Activated CD8-positive, alpha-beta memory T cell treated with anti-CD3 and anti-CD28 coated beads, Interleukin-2, amount 10 ng/mL, durations not matched to agents 7 days and 5 days (primary cell): ENCODE measurements at places on chromosomes 11 and 22. TPM values are rescaled to one million over a fixed set of nuclear protein-coding genes. Genes with fewer than 3 reads are reported as not detected.
A peak's percentile ranks its signal among the peaks of the same experiment; 100 is the strongest.

DNA sequence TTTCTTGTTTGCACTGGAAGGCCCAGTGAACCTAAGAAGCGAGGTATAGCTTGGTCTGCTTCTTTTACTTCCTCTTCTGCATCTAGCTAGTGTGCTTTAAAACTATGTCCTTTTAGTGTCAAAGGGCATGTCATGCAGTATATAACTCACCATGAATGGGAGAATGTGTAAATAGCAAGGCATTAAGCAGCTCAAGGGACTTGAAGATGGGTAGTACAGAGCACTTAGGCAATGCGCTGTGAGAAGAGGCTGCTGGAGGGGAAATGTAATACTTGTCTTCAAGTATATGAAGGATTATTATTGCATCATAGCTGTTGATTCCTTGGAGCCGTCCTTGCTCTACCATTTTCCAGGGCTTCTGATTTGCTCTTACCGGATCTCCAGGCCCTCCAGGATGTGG lies 7.6 kb downstream of the MAML2 start:
- peaks cover 27% of the 10 kb centered on the region for H3K36me3 ChIP-seq
- no peak overlapping the region for H3K27ac ChIP-seq
- DNase-seq = no peak
- peaks cover 77% of the 10 kb centered on the region for H3K4me1 ChIP-seq

GRCh38 chr11:77172666-77172982 lies 44.6 kb downstream of the MYO7A start:
- H3K27ac ChIP-seq = no peak overlapping the region
- DNase-seq = no peak
- no peak overlapping the region for H3K4me3 ChIP-seq
- peaks cover 1% of the 10 kb centered on the region for H3K4me1 ChIP-seq
- no peaks in the 10 kb centered on the region for H3K27me3 ChIP-seq
- no peaks in the 10 kb centered on the region for H3K36me3 ChIP-seq

GRCh38 chr11:33829430-33830141 lies 55.3 kb upstream of the FBXO3 start:
- no peaks in the 10 kb centered on the region for H3K36me3 ChIP-seq
- no peak overlapping the region for H3K27ac ChIP-seq
- H3K4me1 ChIP-seq = peaks cover 6% of the 10 kb centered on the region
- peak; percentile 76 for DNase-seq
- H3K4me3 ChIP-seq = peak overlapping the region; percentile 3
- peaks cover 61% of the 10 kb centered on the region for H3K27me3 ChIP-seq

GRCh38 chr11:44952082-44952481 lies 1.4 kb upstream of the TP53I11 start:
- H3K36me3 ChIP-seq = no peaks in the 10 kb centered on the region
- peaks cover 24% of the 10 kb centered on the region for H3K27me3 ChIP-seq
- H3K4me3 ChIP-seq = no peak overlapping the region
- no peak overlapping the region for H3K27ac ChIP-seq
- peaks cover 15% of the 10 kb centered on the region for H3K4me1 ChIP-seq
- no peak for DNase-seq

- DNase-seq = no peak
- H3K27me3 ChIP-seq = no peaks in the 10 kb centered on the region
- no peaks in the 10 kb centered on the region for H3K4me1 ChIP-seq
- H3K27ac ChIP-seq = no peak overlapping the region
- no peaks in the 10 kb centered on the region for H3K36me3 ChIP-seq
These were observed 402.3 kb downstream of the BRD1 start for GRCh38 chr22:49425356-49425755.

- H3K36me3 ChIP-seq = peaks cover 3% of the 10 kb centered on the region
- no peaks in the 10 kb centered on the region for H3K4me1 ChIP-seq
- H3K27me3 ChIP-seq = peaks cover 31% of the 10 kb centered on the region
- H3K27ac ChIP-seq = no peak overlapping the region
These were observed 8.0 kb upstream of the TOLLIP start for GRCh38 chr11:1317432-1317831.

- no peak overlapping the region for H3K27ac ChIP-seq
- peaks cover 25% of the 10 kb centered on the region for H3K36me3 ChIP-seq
- H3K27me3 ChIP-seq = no peaks in the 10 kb centered on the region
- H3K4me1 ChIP-seq = peaks cover 35% of the 10 kb centered on the region
These were observed 651 bp upstream of the C11orf42 start for GRCh38 chr11:6204706-6205105.

DNA sequence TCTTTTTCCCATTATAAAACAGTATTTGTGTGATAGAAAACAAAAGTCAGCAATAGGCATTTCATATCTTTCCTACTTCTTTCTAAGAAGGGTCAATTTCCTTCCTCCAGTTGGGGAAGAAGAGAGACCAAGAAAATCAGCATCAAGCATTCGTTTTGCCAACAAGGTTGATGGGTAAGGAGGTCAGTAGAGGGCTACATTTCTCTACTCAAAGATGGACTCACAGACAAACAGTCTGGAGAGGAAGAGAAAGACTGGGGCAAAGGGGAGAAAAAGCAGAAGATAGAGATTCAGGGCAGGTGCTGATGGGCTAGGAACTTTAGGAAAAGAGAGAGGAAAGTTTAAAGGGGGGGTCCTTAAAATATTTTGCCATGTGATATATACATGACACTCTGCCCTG lies 8.6 kb upstream of the MTNR1B start:
- no peaks in the 10 kb centered on the region for H3K4me1 ChIP-seq
- no peak overlapping the region for H3K4me3 ChIP-seq
- H3K27me3 ChIP-seq = no peaks in the 10 kb centered on the region
- no peak overlapping the region for H3K27ac ChIP-seq
- H3K36me3 ChIP-seq = no peaks in the 10 kb centered on the region
- DNase-seq = no peak

DNA sequence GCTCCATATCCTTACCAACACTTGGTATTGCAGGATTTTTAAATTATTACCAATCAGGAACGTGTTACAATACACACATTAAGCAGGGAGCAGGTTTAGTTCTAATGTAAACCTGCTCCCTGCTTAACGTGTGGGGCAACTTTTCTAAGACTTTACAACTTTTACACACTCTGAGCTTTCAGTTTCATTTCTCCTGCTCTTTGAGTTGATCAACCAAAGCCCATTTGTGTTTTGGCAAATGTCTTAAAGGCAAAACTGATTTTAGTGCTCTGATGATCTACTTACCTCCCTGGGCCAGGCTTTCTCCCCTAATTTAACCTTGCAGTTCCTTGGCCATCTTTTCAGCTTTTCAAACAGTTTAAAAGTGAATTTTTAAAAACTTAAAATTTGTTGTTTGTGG lies 70.9 kb downstream of the ZBTB44 start:
- H3K4me1 ChIP-seq = peaks cover 34% of the 10 kb centered on the region
- no peak for DNase-seq
- H3K36me3 ChIP-seq = peaks cover 26% of the 10 kb centered on the region
- no peaks in the 10 kb centered on the region for H3K27me3 ChIP-seq
- peak overlapping the region; percentile 90 for H3K27ac ChIP-seq

- H3K27me3 ChIP-seq = peaks cover 23% of the 10 kb centered on the region
- H3K36me3 ChIP-seq = peaks cover 7% of the 10 kb centered on the region
- DNase-seq = no peak
- H3K27ac ChIP-seq = no peak overlapping the region
- no peak overlapping the region for H3K4me3 ChIP-seq
- peaks cover 13% of the 10 kb centered on the region for H3K4me1 ChIP-seq
These were observed 7.6 kb downstream of the KLHL35 start for GRCh38 chr11:75425422-75425821.

- H3K4me1 ChIP-seq = peaks cover 5% of the 10 kb centered on the region
- DNase-seq = no peak
- H3K4me3 ChIP-seq = no peak overlapping the region
- H3K27ac ChIP-seq = no peak overlapping the region
These were observed 24.7 kb downstream of the TPCN2 start for GRCh38 chr11:69073469-69073868.

DNA sequence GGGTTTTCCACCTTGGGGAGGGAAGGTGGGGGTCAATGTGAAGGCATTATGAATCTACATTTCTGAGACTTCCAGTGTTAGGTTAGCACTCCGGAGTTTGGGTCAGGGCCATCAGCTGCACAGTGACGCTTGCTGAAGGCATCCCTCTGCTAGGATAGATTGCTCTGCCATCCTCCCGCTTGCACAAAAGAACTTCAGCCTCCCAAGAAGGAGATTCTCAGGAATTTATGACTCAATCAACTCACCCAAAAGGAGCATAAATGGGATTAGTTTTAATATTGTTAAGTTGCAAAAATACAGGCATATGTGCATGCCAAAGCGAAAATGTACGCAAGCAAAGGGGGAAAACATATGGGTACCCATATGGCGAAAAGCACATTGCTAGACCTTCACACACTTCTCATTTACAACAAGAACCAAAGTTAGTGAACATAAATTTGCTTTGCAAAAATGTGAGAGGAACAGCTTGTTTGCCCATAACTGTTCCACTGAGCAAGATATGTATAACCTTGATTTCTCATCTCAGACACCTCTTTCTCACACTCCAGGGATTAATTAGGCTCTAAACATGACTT lies 1013.0 kb downstream of the OPCML start:
- no peak overlapping the region for H3K4me3 ChIP-seq
- no peak overlapping the region for H3K27ac ChIP-seq
- no peaks in the 10 kb centered on the region for H3K4me1 ChIP-seq
- DNase-seq = no peak
- H3K36me3 ChIP-seq = no peaks in the 10 kb centered on the region

- no peaks in the 10 kb centered on the region for H3K27me3 ChIP-seq
- no peak for DNase-seq
- no peak overlapping the region for H3K4me3 ChIP-seq
These were observed 162.8 kb upstream of the TMEM45B start for GRCh38 chr11:129652835-129653234.

GRCh38 chr22:33806191-33806590 lies 114.1 kb downstream of the LARGE1 start:
- no peak overlapping the region for H3K27ac ChIP-seq
- H3K4me1 ChIP-seq = no peaks in the 10 kb centered on the region
- H3K4me3 ChIP-seq = no peak overlapping the region
- no peaks in the 10 kb centered on the region for H3K36me3 ChIP-seq

- H3K36me3 ChIP-seq = no peaks in the 10 kb centered on the region
- no peak overlapping the region for H3K27ac ChIP-seq
- peaks cover 4% of the 10 kb centered on the region for H3K27me3 ChIP-seq
These were observed 6.9 kb upstream of the MUC5AC start for GRCh38 chr11:1150769-1151365.

- H3K27me3 ChIP-seq = no peaks in the 10 kb centered on the region
- no peaks in the 10 kb centered on the region for H3K4me1 ChIP-seq
- H3K36me3 ChIP-seq = no peaks in the 10 kb centered on the region
- H3K27ac ChIP-seq = no peak overlapping the region
These were observed 3.4 kb upstream of the OR4C6 start for GRCh38 chr11:55658608-55659007.

GRCh38 chr11:78562398-78562797 lies 12.3 kb downstream of the NARS2 start:
- peaks cover 44% of the 10 kb centered on the region for H3K4me1 ChIP-seq
- peaks cover 29% of the 10 kb centered on the region for H3K36me3 ChIP-seq
- H3K27ac ChIP-seq = peak overlapping the region; percentile 42
- DNase-seq = no peak

- H3K36me3 ChIP-seq = no peaks in the 10 kb centered on the region
- no peak overlapping the region for H3K4me3 ChIP-seq
- no peak for DNase-seq
- H3K27me3 ChIP-seq = peaks cover 2% of the 10 kb centered on the region
- no peaks in the 10 kb centered on the region for H3K4me1 ChIP-seq
These were observed 64.8 kb downstream of the APOL5 start for GRCh38 chr22:35782504-35782903.

- no peaks in the 10 kb centered on the region for H3K36me3 ChIP-seq
- no peak overlapping the region for H3K27ac ChIP-seq
- H3K4me3 ChIP-seq = no peak overlapping the region
- no peak for DNase-seq
- H3K4me1 ChIP-seq = peaks cover 7% of the 10 kb centered on the region
These were observed 80.8 kb downstream of the ALX4 start for GRCh38 chr11:44229098-44229497.

- no peak overlapping the region for H3K27ac ChIP-seq
- H3K4me3 ChIP-seq = no peak overlapping the region
- H3K36me3 ChIP-seq = no peaks in the 10 kb centered on the region
- H3K4me1 ChIP-seq = no peaks in the 10 kb centered on the region
- H3K27me3 ChIP-seq = peaks cover 42% of the 10 kb centered on the region
- DNase-seq = peak; percentile 16
These were observed 61.8 kb upstream of the PRODH start for GRCh38 chr22:18997925-18998315.

GRCh38 chr22:29997516-29997915 lies 82.7 kb upstream of the HORMAD2 start:
- H3K27ac ChIP-seq = no peak overlapping the region
- no peak for DNase-seq
- no peaks in the 10 kb centered on the region for H3K27me3 ChIP-seq

- DNase-seq = no peak
- peaks cover 76% of the 10 kb centered on the region for H3K36me3 ChIP-seq
- peak overlapping the region; percentile 95 for H3K27ac ChIP-seq
These were observed 13.9 kb downstream of the NCF4 start for GRCh38 chr22:36874736-36875135.

DNA sequence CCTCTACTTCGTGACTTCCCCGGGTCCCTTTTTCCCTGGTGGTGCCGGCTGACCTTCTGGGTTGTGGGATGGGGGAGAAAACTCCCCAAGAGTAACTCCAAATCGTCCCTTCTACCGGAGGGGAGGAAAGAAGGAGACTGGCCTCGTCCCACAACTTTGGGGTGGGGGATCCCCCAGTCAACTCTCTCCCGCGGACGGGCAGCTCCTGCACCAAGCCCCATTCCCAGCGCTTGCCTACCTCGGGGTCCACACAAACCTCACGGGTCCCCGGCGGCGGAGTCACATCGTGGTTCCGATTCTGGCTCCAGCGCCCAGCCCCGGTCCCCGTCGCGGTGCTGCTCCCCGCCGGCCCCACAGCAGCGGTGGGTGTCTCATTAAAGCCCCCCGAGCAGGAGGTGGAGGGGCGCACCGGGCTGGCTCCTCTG lies 317 bp downstream of the BDNF start:
- peaks cover 78% of the 10 kb centered on the region for H3K27me3 ChIP-seq
- H3K27ac ChIP-seq = no peak overlapping the region
- no peak for DNase-seq
- H3K36me3 ChIP-seq = peaks cover 2% of the 10 kb centered on the region

DNA sequence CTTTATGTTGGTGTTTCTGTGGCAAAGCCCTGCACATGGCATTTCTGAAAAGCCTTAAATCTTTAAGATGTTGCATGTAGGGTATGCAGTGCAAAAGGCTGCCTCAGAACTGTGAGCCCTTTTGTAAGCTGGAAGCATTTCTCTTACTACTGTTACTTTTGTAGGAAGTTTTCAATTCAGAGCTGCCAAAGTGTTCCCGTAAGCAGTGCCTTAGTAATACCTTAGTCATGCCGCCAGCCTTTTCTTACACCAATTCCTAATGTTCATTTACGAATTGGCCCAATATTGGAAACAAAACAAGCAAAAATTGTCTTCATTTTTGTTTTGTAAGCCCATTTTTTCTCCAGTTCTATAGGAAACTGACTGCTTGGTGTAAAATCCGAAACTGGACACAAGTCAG lies 67.4 kb upstream of the RASSF10 start:
- H3K4me1 ChIP-seq = no peaks in the 10 kb centered on the region
- peaks cover 38% of the 10 kb centered on the region for H3K27me3 ChIP-seq
- no peak overlapping the region for H3K4me3 ChIP-seq

The KCNA4 gene
- total RNA-seq = not detected

The IGSF9B gene
- total RNA-seq = 34.5 TPM

The KCNK4 gene
- not detected for total RNA-seq

The MIOX gene
- total RNA-seq = 0.23 TPM

The GGTLC2 gene
- total RNA-seq = not detected

The SYT8 gene
- not detected for total RNA-seq

The KCNJ4 gene
- not detected for total RNA-seq

The ELF5 gene
- not detected for total RNA-seq

The C11orf91 gene
- not detected for total RNA-seq

The LTBP3 gene
- total RNA-seq = 46.2 TPM

The C11orf97 gene
- not detected for total RNA-seq

The RRAS2 gene
- 74.8 TPM for total RNA-seq

The ABCC8 gene
- total RNA-seq = not detected
